Stimulated activated CD4-positive, alpha-beta T cell treated with anti-CD3 and anti-CD28 coated beads, Interleukin-1b, Interleukin-23, amount 100 ng/mL, for 4 hours (primary cell): ENCODE measurements at places on chromosomes 6 and 20.

DNA sequence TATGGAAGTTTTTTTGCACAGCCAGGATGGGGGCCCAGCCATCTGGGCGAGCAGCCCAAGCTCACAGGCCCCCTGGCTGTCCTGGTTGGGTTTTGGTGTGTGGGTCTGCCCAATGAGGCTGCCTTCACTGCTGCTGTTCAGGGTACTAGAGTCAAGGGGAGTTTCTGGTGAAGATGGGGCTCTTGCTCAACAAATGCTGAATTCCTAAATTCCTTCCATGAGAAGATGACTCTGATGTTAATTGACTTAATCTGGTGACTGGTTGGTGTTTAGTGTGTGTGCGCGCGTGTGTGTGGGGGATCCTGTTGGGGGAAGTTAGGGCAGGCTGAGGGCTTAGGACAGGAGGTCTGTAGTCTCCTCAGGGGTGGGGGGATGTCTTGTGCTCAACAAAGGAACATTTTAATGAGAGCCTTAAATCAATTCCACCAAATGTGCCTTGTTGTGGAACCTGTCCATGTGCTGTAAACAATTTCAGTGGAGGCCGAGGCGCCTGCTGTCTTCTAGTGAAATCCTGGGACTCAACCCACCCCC, 1.9 kb downstream of the PTK7 start:
- DNase-seq = no peak

DNA sequence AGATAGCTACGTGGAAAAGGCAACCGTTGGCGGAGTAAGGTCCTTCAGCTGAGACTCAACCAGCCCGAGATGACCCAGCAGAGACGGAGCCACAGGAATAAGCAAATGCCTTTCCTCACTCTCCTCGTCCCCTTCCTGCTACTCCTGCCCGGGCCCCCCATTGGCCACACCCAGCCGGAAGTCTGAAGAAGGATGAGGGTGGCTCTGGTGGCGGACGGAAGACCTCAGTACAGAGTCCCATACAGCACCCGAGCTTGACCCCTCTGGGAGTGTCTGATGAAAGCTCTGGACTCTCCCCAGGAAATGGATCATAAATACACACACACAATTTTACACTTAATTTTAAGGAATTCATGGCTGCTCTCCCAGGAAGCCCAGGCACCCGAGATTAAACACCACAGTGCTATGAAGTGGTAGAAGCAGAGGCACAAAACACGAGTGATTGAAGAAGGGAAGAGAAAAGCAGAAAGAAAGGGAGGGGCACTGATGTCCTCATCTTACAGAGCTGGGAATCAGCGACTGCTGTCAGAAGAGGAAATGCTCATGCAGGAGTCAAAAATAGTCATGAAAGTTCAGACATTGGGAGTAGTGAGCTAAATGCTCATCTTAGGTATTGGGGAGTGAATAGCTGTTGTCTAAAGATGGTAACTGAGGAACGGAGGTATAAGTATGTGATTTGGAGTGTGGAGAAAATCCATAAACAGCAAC, 125.6 kb downstream of the BANF2 start:
- DNase-seq = no peak

DNA sequence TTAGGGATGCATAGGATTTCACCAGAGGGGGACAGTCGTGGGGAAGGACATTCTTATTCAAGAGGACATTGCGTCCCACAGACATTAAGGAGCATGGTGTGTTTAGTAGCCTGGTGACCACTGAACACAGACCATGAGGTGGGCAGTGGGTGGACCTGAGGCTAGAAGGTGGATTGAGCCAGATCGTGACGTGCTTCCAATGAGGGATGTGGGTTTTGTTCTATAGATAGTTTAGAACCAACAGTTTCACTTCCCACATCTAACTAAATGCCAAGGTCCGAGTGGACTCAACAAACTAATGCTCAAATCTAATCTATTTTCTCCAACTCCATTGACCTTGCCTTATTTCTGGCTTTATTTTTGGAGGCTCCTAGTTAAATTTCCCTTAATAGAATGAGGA, 58.5 kb downstream of the OGFRL1 start:
- DNase-seq = no peak

DNA sequence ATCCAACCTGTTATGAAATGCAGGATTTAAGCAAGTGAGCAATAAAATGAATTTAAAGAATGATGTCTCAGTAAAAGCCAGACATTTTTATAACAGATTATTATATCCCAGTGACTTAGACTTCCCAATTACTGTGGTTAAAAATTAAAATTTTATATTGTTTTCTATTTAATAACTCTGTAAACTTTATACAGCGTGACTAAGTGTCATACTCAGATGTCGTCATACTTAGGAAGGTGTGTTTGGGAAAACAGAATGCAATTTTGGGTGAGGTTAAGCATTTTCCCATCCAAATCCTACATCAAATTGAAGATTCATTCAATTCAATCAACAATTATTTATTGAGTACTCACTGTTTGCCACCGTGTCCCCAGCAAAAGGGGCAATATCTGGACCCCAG, 31.4 kb upstream of the FRMD1 start:
- DNase-seq = no peak

DNA sequence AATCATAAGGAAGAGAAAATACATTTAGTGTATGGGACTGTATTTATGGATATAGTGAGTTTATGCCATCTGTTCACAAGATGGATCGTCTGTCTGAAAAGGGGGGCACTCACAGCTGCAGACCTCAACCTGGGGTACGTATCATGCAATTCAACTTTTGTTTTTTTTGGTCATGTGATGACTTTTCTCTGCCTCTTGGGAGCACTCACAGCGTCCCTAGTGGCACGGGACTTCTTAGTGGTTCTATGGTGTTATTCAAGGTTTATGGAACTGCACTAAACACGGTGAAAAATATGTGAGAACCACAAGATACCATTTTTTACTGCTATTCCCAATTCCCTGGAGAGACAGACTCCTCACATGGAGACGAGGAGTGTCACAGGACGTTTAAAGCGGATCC, 60.4 kb upstream of the MPC1 start:
- DNase-seq = no peak

DNA sequence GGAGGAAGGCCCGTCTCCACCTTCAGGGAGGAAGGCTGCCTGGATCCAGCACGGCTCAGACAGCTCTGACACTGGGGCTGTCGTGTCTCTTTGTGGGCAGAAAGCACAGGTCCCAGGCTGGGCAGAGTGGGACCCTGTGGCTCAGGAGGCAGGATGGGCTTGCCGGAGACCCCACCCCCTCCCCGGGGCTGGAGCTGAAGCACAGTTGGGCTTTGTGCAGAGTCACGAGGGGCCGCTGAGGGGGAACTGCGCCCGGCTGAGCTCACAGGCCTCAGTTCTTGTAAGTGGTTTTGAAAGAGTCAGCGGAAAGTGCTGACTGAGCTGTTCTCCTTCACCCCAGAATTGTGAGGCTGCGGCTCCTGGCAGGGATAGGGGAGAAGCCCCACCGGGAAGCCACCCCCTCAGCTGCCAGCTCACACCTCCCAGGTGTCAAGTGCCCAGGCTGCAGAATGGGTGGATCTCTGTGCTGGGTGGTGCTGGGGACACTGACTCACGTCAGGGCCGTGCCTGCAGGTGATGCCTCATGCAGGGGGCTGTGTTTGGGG, 145.5 kb upstream of the RNF24 start:
- no peak for DNase-seq

- no peak for DNase-seq
These were observed 1.2 kb upstream of the BPI start for GRCh38 chr20:38302786-38303185.

- DNase-seq = no peak
These were observed 60.4 kb upstream of the SNX9 start for GRCh38 chr6:157762636-157763035.

GRCh38 chr20:6480328-6481200, 286.9 kb upstream of the BMP2 start:
- no peak for DNase-seq

GRCh38 chr20:63705232-63706026, 2.3 kb downstream of the ARFRP1 start:
- DNase-seq = no peak

GRCh38 chr6:73964241-73964854, 268.3 kb downstream of the CD109 start:
- no peak for DNase-seq

GRCh38 chr6:84504025-84504424, 260.4 kb downstream of the TBX18 start:
- no peak for DNase-seq

DNA sequence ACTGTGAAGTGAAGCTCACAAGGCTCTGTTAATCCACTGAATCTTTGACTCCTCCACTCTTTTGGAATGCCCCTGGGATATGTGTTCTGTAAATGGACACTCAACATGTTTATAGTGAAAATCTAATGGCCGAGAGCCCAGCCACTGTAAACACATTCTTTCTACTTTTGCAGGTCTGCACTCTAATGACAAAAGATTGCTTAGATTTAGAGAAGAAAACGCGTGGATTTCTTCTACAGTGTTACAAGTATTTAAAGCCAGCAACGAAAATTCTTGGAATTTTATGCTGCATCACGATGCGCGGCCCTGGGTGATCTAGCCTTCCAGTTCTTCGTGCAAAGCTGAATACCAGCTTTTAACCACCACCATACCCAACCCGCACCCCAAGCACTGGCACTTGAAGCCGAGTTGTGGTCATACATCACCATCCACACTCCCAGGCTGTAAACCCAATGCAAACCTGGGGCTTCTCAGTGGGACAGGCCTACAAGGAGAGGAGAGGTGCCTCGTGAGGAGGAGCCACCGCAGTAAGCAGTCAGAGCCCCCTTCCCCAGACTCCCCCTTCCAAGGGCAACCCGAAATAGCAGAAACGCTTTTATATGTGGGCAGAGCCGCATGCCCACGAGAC, 3.7 kb upstream of the FOXO3 start:
- DNase-seq = no peak

DNA sequence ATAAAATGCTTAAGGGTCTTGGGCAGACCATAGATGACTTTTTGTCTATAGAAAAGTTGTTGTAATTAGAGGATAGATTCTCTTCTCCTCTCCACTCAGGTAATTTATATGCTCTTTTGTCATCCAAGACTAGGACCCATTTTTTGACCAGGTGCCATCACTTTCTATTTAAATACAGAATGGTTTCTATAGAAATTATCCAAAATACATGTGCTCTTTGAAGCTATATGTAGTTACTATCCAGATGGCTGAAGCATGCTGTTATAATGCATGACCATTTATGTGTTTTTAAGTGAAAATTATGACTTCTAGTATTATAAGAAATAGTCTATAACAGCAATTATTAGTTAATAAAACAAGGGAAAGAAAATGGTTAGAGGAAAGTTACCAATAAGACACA, 3.0 kb upstream of the MLIP start:
- DNase-seq = no peak

GRCh38 chr6:75852721-75853120, 103.7 kb downstream of the MYO6 start:
- no peak for DNase-seq

DNA sequence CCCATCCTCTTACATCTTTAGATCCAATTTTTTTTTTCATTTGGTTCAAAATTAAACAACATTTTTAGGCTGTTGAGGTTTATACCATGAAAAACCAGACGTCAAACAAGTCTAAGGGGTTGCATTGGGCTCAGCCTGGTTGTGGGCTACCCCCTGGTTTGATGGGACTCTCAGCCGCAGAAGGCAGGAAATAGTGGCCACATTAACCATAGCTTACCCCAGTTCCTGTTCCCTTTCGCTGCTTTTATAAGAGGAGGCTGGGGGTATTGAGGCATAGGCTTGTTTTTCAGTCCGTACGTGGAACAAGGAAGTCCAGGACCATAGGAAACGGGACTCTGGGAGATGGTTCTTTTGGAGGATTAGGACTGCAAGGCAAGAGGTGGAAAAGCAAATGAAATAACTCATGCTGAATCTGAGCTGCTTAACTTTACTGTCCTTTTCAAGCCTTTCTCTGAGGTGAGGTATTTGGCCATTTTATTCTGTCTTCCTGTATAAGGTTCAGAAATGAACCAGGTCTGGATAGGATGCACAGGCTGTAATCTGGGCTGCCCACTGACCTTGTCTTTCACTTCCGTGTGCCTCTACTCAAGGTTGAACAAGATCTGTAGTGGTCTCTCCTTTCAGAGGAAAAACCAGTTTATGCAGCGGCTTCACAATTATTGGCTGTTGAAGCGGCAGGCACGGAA, 7.7 kb downstream of the BRPF3 start:
- DNase-seq = no peak

GRCh38 chr6:42026540-42026939, 23.8 kb upstream of the TAF8 start:
- no peak for DNase-seq
